ENCODE measurements at places on chromosomes 7 and 10.
A peak's percentile ranks its signal among the peaks of the same experiment; 100 is the strongest.

DNA sequence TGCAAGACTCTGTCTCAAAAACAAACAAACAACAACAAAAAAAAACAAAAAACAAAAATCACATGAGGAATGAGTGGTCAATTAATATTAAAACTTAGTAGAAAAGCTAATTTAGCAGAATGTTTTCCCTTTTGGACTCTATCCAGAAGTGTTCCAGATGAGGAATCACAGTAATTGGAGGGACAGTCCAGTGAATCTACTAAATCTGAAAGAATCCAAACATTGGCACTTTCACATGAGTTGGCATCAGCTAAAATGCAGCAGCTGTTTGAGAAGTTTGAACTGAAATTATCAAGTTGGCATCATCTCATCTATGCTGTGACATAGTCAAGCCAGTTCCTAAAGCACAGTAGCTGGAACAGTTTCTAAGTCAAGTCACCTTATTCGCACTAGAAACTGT is 367.8 kb downstream of the PPP1R3A start:
- H3K4me3 ChIP-seq = no peak overlapping the region
- no peaks in the 10 kb centered on the region for H3K4me1 ChIP-seq
- DNase-seq = no peak

DNA sequence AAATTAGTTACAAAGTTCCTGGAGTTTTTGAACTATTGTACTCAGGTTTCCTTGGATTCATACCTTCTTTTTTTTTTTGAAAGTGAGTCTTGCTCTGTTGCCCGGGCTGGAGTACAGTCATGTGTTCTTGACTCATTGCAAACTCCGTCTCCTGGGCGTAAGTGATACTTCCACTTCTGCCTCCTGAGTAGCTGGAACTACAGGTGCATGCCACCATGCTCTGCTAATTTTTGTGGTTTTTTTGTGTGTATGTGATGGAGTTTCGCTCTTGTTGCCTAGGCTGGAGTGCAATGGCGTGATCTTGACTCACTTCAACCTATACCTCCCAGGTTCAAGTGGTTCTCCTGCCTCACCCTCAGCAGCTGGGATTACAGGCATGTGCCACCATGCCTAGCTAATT is 22.3 kb downstream of the MCM10 start:
- no peaks in the 10 kb centered on the region for H3K27me3 ChIP-seq
- DNase-seq = no peak
- no peaks in the 10 kb centered on the region for H3K36me3 ChIP-seq

- peak overlapping the region; percentile 6 for H3K27ac ChIP-seq
- H3K4me3 ChIP-seq = peak overlapping the region; percentile 15
- DNase-seq = no peak
- H3K27me3 ChIP-seq = no peaks in the 10 kb centered on the region
- no peaks in the 10 kb centered on the region for H3K36me3 ChIP-seq
Measured at GRCh38 chr10:31025142-31025541, 6.5 kb downstream of the ZNF438 start.

DNA sequence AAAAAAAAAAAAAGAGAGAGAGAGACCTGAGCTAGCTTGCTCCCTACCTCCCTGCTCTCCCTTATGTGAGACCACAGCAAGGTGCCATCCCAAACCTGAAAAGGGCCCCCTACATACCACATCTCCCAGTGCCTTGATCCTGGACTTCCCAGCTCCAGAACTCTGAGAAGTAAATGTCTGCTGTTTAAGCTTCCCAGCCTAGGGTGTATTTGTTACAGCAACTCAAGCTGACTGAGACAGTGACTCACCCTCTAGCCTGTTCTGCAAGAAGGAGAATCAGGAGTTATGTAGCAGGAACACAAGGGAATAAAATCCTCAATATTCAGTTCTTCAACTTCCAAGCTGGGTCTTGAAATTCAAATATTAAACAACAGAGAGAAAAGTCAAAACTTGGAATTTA is 52.1 kb upstream of the TMEM72 start:
- H3K27me3 ChIP-seq = no peaks in the 10 kb centered on the region

GRCh38 chr10:78455811-78456210 is 422.1 kb downstream of the RPS24 start:
- no peak overlapping the region for H3K4me3 ChIP-seq
- no peaks in the 10 kb centered on the region for H3K4me1 ChIP-seq
- H3K27ac ChIP-seq = no peak overlapping the region
- DNase-seq = no peak
- H3K27me3 ChIP-seq = no peaks in the 10 kb centered on the region

DNA sequence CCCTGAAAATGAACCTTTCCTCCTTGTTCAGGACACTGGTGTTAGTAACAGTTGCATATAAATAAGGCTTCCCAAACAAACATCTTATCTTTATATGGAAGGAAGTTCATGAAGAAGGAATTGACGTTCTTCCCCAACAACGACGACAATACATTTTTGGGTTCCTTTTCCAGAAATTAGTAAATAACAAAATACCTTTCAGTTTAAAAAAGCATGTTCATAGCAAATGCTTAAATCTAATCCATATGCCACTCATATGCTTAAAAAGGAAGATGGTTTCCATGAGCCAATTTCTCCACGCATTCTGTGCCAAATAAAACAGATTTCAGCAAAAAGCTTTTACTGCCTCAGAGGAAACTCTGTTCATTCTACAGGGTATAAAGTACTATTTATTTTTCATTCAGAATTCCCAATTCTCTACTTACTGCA is 182.6 kb downstream of the COBL start:
- H3K4me1 ChIP-seq = peaks cover 7% of the 10 kb centered on the region
- H3K27me3 ChIP-seq = no peaks in the 10 kb centered on the region
- no peak for DNase-seq
- no peak overlapping the region for H3K4me3 ChIP-seq
- H3K36me3 ChIP-seq = no peaks in the 10 kb centered on the region
- H3K27ac ChIP-seq = no peak overlapping the region

- no peaks in the 10 kb centered on the region for H3K36me3 ChIP-seq
- peak overlapping the region; percentile 66 for H3K4me3 ChIP-seq
- peaks cover 67% of the 10 kb centered on the region for H3K4me1 ChIP-seq
- peak overlapping the region; percentile 92 for H3K27ac ChIP-seq
- no peaks in the 10 kb centered on the region for H3K27me3 ChIP-seq
Measured at GRCh38 chr10:132517951-132518521, 19.6 kb upstream of the INPP5A start.

- peak overlapping the region; percentile 96 for H3K27ac ChIP-seq
- H3K36me3 ChIP-seq = peaks cover 30% of the 10 kb centered on the region
- DNase-seq = no peak
- H3K4me1 ChIP-seq = peaks cover 6% of the 10 kb centered on the region
Measured at GRCh38 chr10:86712317-86712707, 44.0 kb downstream of the LDB3 start.

- DNase-seq = no peak
- H3K4me3 ChIP-seq = no peak overlapping the region
- H3K27me3 ChIP-seq = no peaks in the 10 kb centered on the region
- no peaks in the 10 kb centered on the region for H3K36me3 ChIP-seq
- H3K27ac ChIP-seq = no peak overlapping the region
Measured at GRCh38 chr10:96188421-96188820, 58.3 kb downstream of the ZNF518A start.

DNA sequence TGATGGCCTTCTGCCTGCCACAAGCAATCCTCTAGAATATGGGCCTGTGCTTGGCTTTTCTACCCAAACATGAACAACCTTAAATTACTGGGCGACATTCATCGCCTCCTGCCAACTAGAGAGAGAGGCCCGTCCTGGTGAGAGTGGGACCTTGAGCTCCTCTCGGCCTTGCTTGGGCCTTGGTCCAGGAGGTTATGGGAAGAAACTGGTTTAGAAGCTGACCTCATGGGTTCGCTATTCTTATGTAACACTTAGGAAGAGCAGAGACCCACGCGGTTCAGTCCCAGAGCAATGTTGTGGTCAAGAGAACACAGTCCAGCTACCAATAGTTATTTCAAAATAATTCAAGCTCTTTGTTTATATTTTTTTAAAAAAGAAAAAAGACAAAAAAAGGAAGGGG is 176.3 kb upstream of the ZNF32 start:
- DNase-seq = peak; percentile 58
- H3K27ac ChIP-seq = peak overlapping the region; percentile 91
- H3K36me3 ChIP-seq = no peaks in the 10 kb centered on the region
- H3K4me3 ChIP-seq = no peak overlapping the region
- H3K4me1 ChIP-seq = peaks cover 78% of the 10 kb centered on the region

GRCh38 chr10:28925121-28925663 is 247.9 kb downstream of the BAMBI start:
- peak overlapping the region; percentile 20 for H3K27ac ChIP-seq
- H3K4me1 ChIP-seq = no peaks in the 10 kb centered on the region
- peak overlapping the region; percentile 42 for H3K4me3 ChIP-seq
- H3K27me3 ChIP-seq = no peaks in the 10 kb centered on the region

GRCh38 chr7:158829021-158829341 is 328 bp downstream of the ESYT2 start:
- H3K4me1 ChIP-seq = peaks cover 42% of the 10 kb centered on the region
- peak overlapping the region; percentile 99 for H3K4me3 ChIP-seq
- H3K27me3 ChIP-seq = no peaks in the 10 kb centered on the region
- no peak for DNase-seq

DNA sequence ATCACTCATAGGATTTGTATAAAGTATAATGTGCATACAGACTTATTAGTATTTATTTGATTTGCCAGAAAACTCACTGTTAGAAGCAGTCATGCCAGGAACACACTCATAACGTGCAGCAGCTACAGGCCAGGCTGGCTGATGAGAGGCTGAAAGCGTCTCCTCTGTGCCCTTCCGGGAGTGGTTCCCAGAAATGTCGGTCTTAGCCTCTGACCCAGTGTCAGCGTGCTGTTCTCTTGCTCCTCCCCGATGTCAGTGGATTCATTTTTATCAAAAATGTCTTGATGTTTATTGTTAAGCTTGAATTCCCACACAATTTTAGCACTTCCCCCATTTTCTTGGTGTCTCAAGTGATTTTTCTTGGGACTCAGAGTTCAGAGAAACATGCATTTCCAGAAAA is 33.3 kb upstream of the GARS1 start:
- no peak overlapping the region for H3K27ac ChIP-seq
- no peak for DNase-seq
- H3K4me1 ChIP-seq = no peaks in the 10 kb centered on the region
- no peaks in the 10 kb centered on the region for H3K36me3 ChIP-seq
- H3K4me3 ChIP-seq = no peak overlapping the region

DNA sequence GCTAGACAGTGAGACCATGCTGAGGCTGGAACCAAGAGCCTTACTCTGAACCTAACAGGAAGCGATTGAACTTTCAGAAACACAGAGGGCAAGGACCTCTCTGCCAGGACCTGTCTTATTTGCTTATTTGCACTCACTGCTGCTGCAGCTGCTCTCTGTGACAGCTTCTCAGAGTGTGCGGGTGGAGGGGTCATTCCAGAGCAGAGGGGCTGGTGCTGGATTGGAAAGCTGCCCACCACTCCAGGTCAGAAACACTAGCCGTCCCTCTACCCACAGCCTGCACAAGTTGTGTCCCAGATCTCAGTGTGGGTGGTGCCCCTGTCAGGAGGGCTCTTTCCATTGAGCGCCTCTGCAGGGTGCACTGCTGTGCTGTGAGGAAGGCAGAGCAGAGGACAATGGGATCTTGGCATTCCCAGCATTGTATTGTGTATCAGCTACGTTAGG is 126.2 kb downstream of the CCNY start:
- H3K4me1 ChIP-seq = peaks cover 62% of the 10 kb centered on the region
- H3K36me3 ChIP-seq = no peaks in the 10 kb centered on the region
- no peaks in the 10 kb centered on the region for H3K27me3 ChIP-seq
- H3K4me3 ChIP-seq = no peak overlapping the region
- DNase-seq = no peak

- DNase-seq = no peak
- H3K27me3 ChIP-seq = no peaks in the 10 kb centered on the region
Measured at GRCh38 chr10:1166101-1166827, 110.1 kb downstream of the WDR37 start.

DNA sequence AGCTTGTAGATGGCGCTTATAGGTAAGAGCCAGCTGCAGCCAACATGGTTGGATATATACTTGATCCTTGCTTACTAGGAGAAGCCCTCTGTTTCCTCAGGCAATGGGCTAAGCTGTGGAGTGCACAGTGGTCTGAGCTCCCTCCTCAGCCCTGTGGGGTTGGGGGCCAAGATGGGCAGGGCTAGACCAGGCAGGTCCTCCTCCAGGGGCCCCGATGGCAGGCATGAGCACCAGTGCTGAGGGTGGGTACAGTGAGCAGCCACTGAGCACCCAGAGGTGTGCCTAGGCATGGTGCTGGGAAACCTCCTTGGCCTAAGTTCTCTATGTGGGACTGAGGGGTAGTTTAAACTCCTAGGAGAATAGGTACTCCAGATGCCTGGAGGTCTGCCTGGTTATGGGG is 680.2 kb downstream of the SUGCT start:
- peaks cover 10% of the 10 kb centered on the region for H3K4me1 ChIP-seq
- H3K27me3 ChIP-seq = no peaks in the 10 kb centered on the region
- no peak overlapping the region for H3K4me3 ChIP-seq

- H3K36me3 ChIP-seq = peaks cover 29% of the 10 kb centered on the region
- no peak for DNase-seq
- H3K27me3 ChIP-seq = no peaks in the 10 kb centered on the region
- H3K4me1 ChIP-seq = no peaks in the 10 kb centered on the region
- H3K27ac ChIP-seq = no peak overlapping the region
Measured at GRCh38 chr10:99875473-99875872, 93.0 kb downstream of the ABCC2 start.

DNA sequence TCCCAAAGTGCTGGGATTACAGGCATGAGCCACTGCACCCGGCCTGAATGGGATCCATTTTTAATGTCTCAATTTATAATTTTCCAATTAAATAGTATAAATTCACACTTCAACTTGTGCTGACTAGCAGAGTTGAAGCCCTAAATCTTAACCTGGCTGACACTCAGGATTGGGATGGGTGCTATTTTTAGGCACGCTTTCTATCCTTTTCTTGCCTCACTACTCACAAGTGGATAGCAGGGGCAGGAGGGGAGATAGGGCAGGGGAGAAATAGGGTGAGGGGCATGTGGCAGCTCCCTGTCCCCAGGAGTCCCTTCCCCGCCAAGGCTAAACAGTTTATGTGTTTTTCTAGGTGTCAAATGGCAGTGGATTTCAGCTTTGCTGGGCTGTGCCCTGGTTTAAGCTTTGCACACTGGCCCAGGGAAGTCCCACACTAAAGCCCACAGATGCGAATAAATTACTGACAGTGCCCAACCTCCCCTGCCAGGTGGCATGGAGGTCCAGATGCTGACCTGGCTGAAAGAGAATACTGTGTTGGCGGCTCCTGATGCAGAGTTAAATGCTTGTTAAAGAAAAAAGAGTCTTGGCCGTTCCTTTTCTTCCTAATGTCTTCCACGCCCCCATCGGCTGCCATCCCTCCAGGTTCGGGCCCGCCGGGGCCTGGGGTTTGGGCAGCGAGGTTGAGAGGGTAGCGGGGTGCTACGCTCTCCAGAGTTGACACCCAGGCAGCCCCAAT is 36.2 kb upstream of the EFCAB10 start:
- peaks cover 25% of the 10 kb centered on the region for H3K36me3 ChIP-seq
- no peaks in the 10 kb centered on the region for H3K27me3 ChIP-seq
- DNase-seq = no peak
- no peak overlapping the region for H3K27ac ChIP-seq
- H3K4me1 ChIP-seq = no peaks in the 10 kb centered on the region
- H3K4me3 ChIP-seq = no peak overlapping the region

- H3K4me1 ChIP-seq = no peaks in the 10 kb centered on the region
- DNase-seq = no peak
- no peaks in the 10 kb centered on the region for H3K36me3 ChIP-seq
- no peaks in the 10 kb centered on the region for H3K27me3 ChIP-seq
- no peak overlapping the region for H3K27ac ChIP-seq
Measured at GRCh38 chr7:45013465-45013967, 13.5 kb downstream of the CCM2 start.
